HT-29 (cell line): ENCODE measurements at places on chromosomes 1 and 21. TPM values are rescaled to one million over a fixed set of nuclear protein-coding genes. Genes with fewer than 3 reads are reported as not detected.

GPR37L1 gene
- 0.69 TPM in 1 of 2 replicates, not detected in the other for total RNA-seq

NID1 gene
- total RNA-seq = not detected in 2 replicates

OR2L13 gene
- total RNA-seq = not detected in 2 replicates

VANGL2 gene
- 1.5 and 1.6 TPM in 2 replicates for total RNA-seq

MYOC gene
- not detected in 2 replicates for total RNA-seq

RAB42 gene
- total RNA-seq = 0.81 and 0.97 TPM in 2 replicates

TRAF3IP3 gene
- not detected in 2 replicates for total RNA-seq

KRTAP12-2 gene
- total RNA-seq = not detected in 2 replicates

EIF4G3 gene
- 29.4 and 65.3 TPM in 2 replicates for total RNA-seq

CFHR3 gene
- 0.31 and 0.55 TPM in 2 replicates for total RNA-seq

GPATCH2 gene
- total RNA-seq = 5.1 and 6.0 TPM in 2 replicates

NKAIN1 gene
- not detected in 2 replicates for total RNA-seq

TNFRSF25 gene
- 9.7 and 15.0 TPM in 2 replicates for total RNA-seq

CRB1 gene
- total RNA-seq = not detected in 2 replicates

OLIG2 gene
- total RNA-seq = not detected in 2 replicates

OR2T5 gene
- total RNA-seq = not detected in 2 replicates

MYOM3 gene
- total RNA-seq = 19.8 and 20.7 TPM in 2 replicates

TEKT2 gene
- not detected in 2 replicates for total RNA-seq

CD1E gene
- total RNA-seq = not detected in 2 replicates

FCRL1 gene
- 0.28 TPM in 1 of 2 replicates, not detected in the other for total RNA-seq

LCE1A gene
- total RNA-seq = not detected in 2 replicates

RAVER2 gene
- 12.3 and 12.7 TPM in 2 replicates for total RNA-seq

TNFSF4 gene
- total RNA-seq = 0.03 TPM in 2 replicates

SNRPE gene
- 46.2 and 83.6 TPM in 2 replicates for total RNA-seq

ARMH1 gene
- 0.15 and 0.99 TPM in 2 replicates for total RNA-seq

CLSTN1 gene
- total RNA-seq = 78.4 and 99.0 TPM in 2 replicates

ZSCAN20 gene
- total RNA-seq = 4.2 and 4.3 TPM in 2 replicates

C1QC gene
- not detected in 2 replicates for total RNA-seq

KIAA0040 gene
- total RNA-seq = 5.8 and 8.3 TPM in 2 replicates

KCNK2 gene
- not detected in 2 replicates for total RNA-seq

SPRR1B gene
- 0.57 and 1.9 TPM in 2 replicates for total RNA-seq

CRYAA gene
- total RNA-seq = not detected in 2 replicates

VSIG8 gene
- 0.13 and 0.44 TPM in 2 replicates for total RNA-seq

SELP gene
- total RNA-seq = not detected in 2 replicates
